ENCODE measurements at places on chromosomes 4 and X.

- DNase-seq, result no peak
These were observed 536 bp upstream of the CTSO start for GRCh38 chr4:155954118-155954685.

DNA sequence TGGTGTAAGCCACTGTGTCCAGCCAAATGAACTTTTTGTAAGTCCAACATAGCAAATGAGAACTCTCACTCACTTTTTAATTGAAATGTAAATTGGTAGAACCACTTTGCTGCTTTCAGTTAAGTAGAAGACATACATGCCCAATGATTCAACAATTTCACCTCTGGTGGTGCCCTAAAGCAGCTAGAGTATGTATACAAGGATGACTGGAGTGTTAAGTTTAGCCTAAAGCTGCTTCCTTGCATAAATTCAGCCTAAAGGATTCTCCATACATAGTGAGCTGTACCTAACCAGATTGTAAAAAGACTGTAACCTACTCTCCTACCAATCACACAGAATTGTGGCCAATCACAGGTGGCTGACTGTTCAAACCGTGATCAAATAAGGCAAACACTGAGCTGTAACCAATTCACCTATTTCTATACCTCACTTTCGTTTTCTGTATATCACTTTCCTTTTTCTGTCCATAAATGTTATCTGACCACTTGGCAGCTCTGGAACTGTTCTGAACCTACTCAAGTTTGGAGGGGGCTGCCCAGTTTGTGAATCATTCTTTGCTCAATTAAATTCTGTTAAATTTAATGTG is 39.9 kb downstream of the PDS5A start:
- DNase-seq, result no peak

- no peak for DNase-seq
These were observed 852.9 kb downstream of the TECRL start for GRCh38 chr4:63556332-63556731.

- DNase-seq, result no peak
These were observed 26.3 kb downstream of the PHOX2B start for GRCh38 chr4:41722181-41722580.

GRCh38 chrX:21770631-21771321 is 12.9 kb upstream of the SMPX start:
- DNase-seq, result no peak

- no peak for DNase-seq
These were observed 64.7 kb downstream of the PSAPL1 start for GRCh38 chr4:7370038-7370437.

DNA sequence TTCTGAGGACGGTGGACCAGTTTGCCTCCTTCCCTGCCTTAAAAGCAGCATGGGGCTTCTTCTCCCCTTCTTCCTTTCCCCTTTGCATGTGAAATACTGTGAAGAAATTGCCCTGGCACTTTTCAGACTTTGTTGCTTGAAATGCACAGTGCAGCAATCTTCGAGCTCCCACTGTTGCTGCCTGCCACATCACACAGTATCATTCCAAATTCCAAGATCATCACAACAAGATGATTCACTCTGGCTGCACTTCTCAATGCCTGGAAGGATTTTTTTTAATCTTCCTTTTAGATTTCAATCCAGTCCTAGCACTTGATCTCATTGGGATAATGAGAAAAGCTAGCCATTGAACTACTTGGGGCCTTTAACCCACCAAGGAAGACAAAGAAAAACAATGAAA is 255.3 kb downstream of the RAPGEF2 start:
- no peak for DNase-seq

DNA sequence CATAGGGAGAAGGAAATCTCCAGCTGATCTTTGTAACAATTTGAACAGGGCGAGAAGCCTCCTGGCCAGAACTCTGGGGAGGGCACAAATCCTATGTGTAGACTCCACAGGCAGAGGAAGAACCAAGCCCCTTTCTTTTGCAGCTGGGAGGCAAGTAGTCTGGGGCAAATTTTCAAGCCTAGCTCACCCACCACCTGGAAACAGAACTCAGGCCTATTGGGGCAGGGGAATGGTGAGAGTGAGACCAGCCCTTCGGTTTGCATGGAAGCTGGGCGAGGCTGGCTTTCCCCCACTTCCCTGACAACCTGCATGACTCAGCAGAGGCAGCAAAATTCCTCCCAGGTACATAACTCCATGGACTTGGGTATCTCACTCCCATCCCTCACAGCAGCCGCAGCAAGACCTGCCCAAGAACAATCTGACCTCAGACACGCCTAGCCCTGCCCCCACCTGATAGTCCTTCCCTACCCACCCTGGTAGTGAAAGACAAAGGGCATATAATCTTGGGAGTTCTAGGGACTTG is 138.2 kb downstream of the EMCN start:
- DNase-seq, result no peak

DNA sequence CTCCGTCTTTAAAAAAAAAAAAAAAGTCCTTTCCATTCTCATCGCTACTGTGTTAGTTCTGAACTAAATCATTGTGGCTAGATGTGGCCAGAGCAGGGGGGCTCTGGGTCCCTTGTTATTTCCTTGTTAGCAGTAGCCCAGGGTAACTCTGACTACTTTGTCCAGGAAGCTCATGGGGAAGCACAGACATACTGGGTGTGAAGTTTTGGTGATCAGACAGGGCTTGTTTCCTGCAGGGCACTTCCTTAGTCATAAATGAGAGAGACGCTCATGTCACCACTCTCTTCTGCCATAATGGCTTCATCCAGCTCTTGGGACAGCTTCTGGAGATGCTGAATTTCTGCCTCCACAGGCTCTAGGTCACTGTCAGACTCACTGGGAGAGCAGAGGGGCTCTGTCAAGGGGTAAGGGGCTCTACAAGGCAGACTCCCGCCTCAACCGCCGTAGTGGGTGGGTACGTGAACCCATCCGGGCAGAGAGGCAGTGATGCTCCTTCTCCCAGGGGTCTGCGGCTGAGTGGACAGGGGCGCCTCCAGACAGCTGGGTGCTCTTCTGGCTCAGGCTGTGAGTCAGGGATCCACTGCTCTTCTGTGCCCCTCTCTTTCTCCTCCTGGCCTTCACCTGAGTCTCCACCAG is 12.9 kb downstream of the STIM2 start:
- peak; percentile 32 for DNase-seq

- no peak for DNase-seq
These were observed 372.7 kb downstream of the INPP4B start for GRCh38 chr4:142473218-142473959.

- no peak for DNase-seq
These were observed 53.9 kb upstream of the KIAA1210 start for GRCh38 chrX:119181491-119181890.
